ENCODE measurements at places on chromosomes 11 and 22.

DNA sequence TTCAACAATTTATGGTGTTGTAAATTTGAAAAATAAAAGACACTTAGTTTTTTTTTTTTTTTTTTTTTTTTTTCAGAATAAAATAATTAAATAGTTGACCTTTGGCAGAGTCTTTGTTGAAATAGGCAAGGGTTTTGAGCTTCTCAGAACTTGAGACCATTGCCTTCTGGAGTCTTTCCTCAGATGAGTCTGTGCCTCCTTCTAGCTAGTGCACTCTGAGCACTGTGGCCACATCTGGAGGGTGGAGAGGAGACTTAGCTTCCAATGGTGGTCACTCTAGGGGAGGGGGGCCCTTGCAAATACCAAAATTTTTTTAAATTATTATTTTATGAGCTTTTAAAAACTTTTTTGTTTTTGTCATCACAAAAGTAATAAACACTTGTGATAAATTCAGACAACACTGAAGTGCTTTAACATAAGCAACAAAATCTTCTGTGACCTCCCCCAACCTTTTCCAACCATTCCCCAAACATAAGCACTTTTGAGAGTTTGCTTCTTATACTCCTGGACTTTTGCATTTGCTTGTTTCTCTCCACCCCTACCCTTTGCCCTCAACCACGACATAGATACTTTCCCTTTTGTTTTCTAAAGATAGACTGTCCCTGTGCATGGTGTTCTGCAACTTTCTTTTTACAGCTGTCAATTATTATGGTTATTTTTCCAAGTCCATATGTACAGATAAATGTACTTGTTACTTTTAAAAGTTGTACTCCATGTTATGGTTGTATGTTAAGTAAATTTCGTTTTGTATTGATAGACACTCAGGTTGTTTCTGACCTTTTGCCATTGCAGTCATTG, 41.1 kb downstream of the BMAL1 start:
- no peak for DNase-seq

- DNase-seq: peak; percentile 91
Observed at GRCh38 chr11:65540290-65541092, 15.6 kb downstream of the SCYL1 start.

DNA sequence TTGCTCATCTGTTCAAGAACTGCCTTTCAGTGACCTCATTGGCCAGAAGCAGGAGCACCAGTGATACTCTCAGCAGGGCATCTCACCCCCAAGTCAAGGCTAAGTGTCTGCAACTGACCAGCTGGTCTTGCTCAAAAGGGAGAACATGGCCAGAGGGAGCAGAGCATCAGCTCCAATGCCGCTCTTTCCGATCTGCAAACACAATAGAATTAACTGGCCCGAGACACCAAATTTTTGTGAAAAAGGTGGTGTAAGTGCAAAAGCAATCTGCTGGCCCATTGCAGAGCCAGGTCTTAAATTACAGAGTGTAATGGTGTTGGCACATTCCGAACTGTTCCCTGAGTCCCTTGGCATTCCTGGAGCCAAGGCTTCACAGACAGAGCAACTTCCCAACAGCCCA, 97.0 kb downstream of the PKNOX2 start:
- no peak for DNase-seq

- DNase-seq: peak; percentile 10
Observed at GRCh38 chr22:50141891-50142363, 28.6 kb upstream of the PANX2 start.

DNA sequence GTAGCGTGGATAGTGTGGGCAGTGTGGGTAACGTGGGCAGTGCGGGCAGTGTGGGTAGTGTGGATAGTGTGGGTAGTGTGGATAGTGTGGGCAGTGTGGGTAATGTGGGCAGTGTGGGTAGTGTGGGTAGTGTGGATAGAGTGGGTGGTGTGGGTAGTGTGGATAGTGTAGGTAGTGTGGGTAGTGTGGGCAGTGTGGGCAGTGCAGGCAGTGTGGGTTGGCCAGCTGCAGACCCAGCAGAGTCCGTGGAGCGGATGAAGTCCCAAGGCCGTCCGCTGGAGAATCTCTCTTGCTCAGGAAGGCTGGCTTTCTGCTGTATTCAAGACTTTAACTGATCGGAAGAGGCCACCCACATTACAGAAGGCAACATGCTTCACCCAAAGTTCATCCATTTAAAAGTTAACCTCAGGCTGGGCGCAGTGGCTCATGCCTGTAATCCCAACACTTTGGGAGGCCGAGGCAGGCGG, 26.1 kb upstream of the KRTAP5-6 start:
- no peak for DNase-seq

GRCh38 chr22:36442506-36443197, 38.8 kb downstream of the TXN2 start:
- no peak for DNase-seq

DNA sequence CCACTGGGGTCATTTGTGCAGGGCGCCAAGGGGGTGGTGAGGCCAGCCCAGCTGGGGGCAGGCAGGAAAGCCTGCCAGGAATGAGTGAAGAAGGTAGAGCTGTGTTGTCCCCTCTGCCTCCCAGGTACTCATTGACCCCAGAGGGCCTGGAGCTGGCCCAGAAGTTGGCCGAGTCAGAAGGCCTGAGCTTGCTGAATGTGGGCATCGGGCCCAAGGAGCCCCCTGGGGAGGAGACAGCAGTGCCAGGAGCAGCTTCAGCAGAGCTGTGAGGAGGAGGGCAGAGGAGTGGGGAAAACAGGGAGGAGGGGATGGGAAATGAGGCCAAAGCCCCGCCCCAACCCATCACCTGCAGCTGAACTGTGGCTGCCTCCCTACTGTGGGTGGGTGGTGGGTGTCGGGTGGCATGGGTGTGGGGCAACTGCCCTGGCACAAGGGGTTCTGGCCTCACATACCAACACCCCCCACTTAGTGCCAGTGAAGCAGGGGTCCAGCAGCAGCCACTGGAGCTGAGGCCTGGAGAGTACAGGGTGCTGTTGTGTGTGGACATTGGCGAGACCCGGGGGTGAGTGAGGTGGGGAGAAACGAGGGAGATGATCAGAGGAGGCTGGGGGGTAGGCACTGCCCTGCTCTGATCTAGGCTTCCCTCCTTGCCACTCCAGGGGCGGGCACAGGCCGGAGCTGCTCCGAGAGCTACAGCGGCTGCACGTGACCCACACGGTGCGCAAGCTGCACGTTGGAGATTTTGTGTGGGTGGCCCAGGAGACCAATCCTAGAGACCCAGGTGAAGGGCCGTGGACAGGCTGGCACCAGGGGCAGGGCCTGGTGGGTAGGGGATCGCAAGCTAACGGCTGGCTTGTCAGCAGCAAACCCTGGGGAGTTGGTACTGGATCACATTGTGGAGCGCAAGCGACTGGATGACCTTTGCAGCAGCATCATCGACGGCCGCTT, 3.0 kb downstream of the MUS81 start:
- no peak for DNase-seq

GRCh38 chr22:42346722-42347121, 76.3 kb upstream of the TCF20 start:
- DNase-seq: no peak

GRCh38 chr22:46159777-46160176, 9.5 kb downstream of the PPARA start:
- DNase-seq: peak; percentile 89

DNA sequence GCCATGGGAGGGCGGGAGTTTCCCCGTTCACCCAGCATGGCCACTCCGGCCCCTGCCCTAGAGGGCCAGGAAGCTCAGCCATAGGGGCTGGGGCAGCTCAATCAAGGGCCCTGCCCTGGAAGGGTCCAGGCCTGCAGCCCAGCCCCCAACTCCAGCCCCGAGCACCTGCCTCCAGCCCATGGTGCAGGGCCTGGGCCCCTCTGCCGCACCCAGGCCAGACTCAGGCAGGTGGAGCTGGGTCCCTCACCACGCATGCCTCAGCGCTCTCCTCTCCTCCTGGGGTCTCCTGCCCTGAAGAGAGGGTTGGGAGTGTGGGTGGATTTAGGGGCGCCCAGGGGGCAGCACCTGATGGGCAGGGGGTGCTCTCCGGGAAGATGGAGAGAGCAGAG, 13.1 kb downstream of the MLC1 start:
- no peak for DNase-seq

DNA sequence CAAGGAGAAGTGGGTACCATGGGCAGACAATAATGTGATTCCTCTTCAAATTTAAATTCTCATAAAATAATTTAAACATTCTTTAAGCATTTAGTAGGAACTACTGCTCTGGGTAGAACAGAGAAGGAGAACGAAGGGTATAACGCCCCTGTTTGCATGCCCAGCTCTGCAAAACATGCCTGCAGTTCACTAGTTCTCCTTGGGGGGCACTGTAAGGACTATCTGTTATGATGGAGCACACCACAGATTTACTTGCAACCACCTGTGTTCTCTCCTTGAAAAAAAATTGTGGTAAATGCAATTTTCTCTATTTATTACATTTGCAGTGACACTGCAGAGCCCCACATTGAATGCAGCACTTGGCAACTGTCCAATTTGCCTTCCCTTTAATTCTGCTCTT, 100.3 kb downstream of the GUCY1A2 start:
- DNase-seq: no peak

GRCh38 chr11:5553343-5553742, 5.0 kb upstream of the OR52H1 start:
- no peak for DNase-seq

- DNase-seq: peak; percentile 52
Observed at GRCh38 chr11:65182258-65183170, 786 bp downstream of the CAPN1 start.

DNA sequence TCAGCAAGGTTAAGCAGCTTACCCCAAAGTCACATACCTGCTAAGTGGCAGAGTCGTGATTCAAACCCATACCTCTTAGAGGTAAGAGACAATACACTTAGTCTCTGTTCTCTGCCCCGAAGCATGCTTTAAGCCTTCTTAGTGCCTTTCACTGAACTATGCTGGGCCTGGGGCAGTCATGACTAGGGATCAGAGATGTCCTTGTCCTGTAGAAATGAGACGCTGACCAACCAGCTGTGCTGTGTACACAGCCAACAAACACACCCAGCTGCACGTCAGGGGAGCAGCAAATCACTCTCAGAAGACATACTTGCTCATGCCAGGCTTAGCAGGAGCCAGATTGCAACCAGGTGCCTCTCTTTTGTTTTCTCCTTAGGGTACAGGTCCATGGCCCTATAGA, 255.7 kb downstream of the BUD13 start:
- DNase-seq: no peak

DNA sequence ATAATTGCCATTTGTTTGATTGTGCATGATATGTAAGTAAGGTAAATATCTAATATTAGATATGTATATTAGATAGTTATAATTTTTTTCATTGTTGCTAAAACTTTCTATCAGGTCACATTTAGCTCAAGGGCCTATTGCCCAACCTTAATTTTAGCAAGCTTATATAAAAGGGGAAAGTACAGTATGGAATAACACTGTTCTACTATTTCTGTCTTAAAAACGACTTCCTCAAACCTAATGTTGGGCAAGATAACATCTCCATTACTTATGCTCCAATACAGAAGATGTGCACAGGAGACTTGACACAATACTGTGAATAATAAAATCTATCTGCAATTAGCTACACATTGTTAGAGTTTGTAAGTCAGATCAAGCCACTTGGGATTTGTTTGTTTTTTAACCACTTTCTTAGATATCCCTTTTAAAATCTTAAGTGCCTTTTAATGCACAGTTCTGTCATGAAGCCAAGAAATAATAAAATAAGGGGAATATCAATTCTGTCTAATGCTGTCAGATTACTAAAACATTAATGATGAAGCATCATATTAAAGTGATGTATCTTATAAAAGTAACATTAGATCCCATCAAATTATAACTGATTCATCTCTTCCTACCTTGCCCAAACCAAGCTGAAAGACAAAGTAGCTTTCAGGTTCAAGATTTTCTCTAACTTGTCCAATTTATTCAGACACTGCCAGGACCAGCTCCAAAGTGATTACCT, 98.1 kb downstream of the SIK3 start:
- DNase-seq: no peak

GRCh38 chr22:36816636-36817524, at the start of gene PVALB:
Gene PVALB (minus strand): TSS chr22:36817035. CDS start chr22:36817005, 30 bp downstream.
- peak; percentile 58 for DNase-seq

GRCh38 chr11:72985645-72986044, 156.5 kb downstream of the FCHSD2 start:
- DNase-seq: no peak

DNA sequence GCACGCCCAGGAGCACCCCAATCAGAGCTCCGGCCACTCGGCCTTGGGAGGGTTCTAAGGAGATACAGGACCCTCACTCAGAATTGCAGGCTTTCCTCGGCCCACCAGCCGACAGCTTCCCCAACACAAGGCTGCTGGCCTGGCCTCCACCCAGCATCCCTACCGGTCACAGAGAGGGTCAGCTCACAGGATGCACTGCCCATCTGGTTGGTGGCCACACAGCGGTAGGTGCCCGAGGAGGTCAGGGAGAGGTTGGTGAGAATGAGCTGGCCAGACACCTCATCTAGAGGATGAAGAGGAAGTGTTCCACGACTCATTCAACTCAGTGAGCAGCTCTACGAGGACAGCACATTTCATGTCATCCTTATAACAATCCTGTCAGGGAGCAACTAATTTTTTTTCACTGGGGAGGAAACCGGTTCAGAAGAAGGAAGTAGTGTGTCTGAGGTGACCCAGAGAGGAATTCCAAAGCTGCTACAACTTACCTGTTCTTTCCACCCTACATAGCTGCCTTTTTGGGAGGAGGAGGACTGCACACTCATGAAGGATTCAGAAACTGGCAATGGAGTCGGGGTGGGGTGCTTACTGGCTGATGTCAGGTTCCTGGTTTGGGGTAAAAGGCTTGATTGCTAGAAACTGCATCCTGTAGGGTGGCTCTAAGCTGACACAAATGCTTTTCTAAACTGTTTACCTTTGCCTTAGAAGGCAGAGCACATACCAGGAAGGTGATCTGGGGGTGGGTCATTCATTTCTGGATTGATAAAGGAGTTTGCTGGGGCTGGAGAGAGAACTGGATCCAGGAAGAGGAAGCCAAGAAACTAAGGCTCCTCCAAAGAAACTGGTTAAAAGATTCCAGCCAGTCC, 3.3 kb downstream of the VSIG2 start:
- DNase-seq: no peak

- DNase-seq: no peak
Observed at GRCh38 chr11:68763181-68763721, 11.9 kb upstream of the TESMIN start.

DNA sequence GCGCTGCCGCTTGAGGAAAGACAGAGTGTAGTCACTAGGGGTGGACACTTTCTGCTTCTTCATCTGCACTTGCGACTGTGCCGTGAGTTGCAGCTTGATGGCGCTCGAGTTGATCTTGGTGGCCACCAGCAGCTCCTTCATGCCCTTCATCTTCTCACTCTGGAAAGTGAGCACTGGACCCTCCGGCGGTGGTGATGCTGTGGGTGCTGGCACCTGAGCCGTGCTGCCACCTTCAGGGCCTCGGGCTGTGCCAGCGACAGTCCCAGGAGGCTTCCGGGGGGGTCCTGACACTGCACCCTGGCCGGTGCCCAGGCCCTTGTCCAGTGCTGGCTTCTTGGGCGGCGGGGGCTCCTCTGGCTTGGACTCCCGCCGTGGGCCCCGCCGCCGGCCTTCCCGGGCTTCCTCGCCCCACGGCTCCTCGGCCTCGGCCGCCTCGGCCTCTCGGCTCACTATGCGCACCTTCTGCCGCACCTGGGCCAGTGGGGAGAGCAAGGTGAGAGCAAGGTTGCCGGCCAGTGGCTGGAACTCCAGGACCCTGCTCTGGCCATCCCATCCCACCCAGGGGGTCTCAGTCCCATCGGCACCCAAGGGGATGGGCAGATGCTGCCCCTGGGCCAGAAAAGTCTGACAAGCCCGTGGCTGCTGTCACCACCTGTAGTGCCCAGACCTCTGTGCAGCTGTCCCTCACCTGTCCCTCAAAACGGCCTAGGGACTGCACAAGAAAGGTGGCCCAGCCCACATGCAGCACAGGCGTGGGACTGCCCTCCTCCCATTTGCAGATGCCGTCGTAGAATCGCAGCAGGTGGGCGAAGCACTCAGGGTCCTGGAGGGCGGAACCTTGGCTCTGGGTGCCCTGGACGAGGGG, 1.6 kb upstream of the MAP4K2 start:
- DNase-seq: no peak
